CD4-positive, alpha-beta T cell treated with Interleukin-15 for 1 hour (primary cell): ENCODE measurements at places on chromosomes 4 and X.

GRCh38 chrX:1425381-1425780 lies 27.3 kb downstream of the ASMTL start:
- no peak for DNase-seq

- no peak for DNase-seq
Measured at GRCh38 chrX:149830192-149830873, 48.6 kb downstream of the MAGEA9 start.

DNA sequence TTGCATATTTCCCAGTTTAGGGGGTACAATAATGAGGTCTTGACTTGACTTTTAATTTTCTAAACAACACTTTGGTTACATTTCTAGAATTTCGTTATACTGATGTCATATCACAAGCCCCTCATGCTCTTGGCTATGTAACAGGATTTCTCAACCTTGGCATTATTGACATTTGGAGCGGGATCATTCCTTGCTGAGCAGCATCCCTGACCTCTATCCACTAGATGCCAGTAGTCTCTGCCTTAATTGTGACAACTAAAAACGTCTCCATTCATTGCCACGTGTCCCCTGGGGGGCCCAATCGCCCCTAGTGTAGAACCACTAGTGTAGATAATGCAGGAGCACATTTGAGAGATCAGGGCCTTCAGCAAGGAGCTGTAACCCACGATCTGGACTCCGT lies 234.2 kb upstream of the MID1 start:
- no peak for DNase-seq

DNA sequence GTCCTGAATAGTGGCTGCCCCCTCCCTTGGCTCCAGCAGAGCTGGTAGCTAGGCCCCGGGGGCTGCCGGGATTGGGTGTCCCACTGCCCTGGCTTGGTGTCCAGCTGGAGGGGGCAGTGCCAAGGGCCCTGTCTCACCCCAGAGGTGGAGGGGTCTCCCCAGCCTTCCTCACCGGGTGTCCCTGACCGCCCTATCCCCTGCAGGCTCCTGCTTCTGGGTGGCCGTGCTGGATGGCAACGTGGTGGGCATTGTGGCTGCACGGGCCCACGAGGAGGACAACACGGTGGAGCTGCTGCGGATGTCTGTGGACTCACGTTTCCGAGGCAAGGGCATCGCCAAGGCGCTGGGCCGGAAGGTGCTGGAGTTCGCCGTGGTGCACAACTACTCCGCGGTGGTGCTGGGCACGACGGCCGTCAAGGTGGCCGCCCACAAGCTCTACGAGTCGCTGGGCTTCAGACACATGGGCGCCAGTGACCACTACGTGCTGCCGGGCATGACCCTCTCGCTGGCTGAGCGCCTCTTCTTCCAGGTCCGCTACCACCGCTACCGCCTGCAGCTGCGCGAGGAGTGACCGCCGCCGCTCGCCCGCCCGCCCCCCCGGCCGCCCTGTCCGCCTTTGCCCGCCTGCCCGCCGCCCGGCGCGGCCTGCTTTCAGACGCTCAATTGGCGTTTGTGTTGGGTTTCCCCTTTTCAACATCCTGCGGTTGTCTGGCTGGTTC lies 4.6 kb downstream of the NAT8L start:
- peak; percentile 13 for DNase-seq

GRCh38 chrX:2819345-2820135 lies 9.2 kb upstream of the GYG2 start:
- DNase-seq: no peak

- no peak for DNase-seq
Measured at GRCh38 chr4:40980318-40980883, 230.6 kb downstream of the NSUN7 start.
